ENCODE measurements at places on chromosomes 12 and 14. TPM values are rescaled to one million over a fixed set of nuclear protein-coding genes. Genes with fewer than 3 reads are reported as not detected.

- peaks cover 31% of the 10 kb centered on the region for H3K4me1 ChIP-seq
- H3K36me3 ChIP-seq: no peaks in the 10 kb centered on the region
- H3K4me3 ChIP-seq: no peak overlapping the region
These were observed 44.1 kb downstream of the ETV6 start for GRCh38 chr12:11693601-11694000.

DNA sequence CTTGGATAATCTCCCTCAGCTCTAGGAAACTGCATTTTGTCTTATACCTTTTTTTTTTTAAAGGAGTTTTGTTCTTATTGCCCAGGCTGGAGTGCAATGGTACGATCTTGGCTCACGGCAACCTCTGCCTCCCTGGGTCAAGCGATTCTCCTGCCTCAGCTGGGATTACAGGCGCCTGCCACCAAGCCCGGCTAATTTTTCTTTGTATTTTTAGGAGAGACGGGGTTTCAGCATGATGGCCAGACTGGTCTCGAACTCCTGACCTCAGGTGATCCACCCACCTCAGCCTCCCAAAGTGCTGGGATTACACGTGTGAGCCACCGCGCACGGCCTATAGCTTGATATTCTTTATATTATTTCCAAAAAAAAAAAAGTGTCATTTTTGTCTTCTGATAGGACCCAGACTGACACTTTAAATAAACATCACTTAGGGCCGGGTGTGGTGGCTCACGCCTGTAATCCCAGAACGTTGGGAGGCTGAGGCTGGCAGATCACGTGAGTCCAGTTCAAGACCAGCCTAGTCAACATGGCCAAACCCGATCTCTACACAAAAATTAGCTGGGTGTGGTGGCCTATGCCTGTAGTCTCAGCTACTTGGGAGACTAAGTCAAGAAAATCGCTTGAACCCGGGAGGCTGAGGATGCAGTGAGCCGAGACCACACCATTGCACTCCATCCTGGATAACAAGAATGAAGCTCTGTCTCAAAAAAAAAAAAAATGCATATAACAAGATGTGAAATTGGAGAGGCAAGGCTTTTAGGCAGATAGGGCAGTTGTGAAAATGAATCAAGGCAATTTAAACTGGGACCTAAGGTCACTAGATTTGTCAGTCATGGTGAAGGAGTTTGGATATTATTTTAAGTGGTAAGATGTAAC, 18.4 kb downstream of the SLC2A3 start:
- peaks cover 21% of the 10 kb centered on the region for H3K36me3 ChIP-seq
- no peak for DNase-seq
- no peaks in the 10 kb centered on the region for H3K27me3 ChIP-seq
- H3K27ac ChIP-seq: no peak overlapping the region
- H3K4me3 ChIP-seq: no peak overlapping the region

DNA sequence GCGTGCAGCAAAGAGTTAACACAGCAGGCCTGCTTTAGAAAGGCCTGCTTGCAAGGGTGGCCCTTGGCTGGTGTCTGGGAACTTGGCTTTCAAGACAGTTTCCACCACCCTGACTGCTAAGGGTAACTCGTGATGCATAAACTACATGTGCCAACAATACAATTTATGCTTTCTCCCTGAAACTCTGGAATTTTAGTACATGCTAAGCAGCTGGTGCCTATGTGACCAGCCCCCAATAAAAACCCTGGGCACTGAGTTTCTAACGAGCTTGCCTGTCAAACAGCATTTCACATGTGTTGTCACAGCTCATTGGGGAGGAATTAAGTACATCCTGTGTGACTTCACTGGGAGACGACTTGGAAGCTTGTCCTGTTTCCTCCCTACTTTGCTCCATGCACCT, 133.1 kb downstream of the SLC5A8 start:
- H3K4me3 ChIP-seq: no peak overlapping the region
- H3K36me3 ChIP-seq: no peaks in the 10 kb centered on the region
- H3K27ac ChIP-seq: no peak overlapping the region
- H3K27me3 ChIP-seq: no peaks in the 10 kb centered on the region
- peaks cover 10% of the 10 kb centered on the region for H3K4me1 ChIP-seq

- H3K4me3 ChIP-seq: peak overlapping the region; percentile 77
- H3K27me3 ChIP-seq: no peaks in the 10 kb centered on the region
- H3K36me3 ChIP-seq: no peaks in the 10 kb centered on the region
These were observed 1.9 kb upstream of the BAZ2A start for GRCh38 chr12:56631790-56632700.

DNA sequence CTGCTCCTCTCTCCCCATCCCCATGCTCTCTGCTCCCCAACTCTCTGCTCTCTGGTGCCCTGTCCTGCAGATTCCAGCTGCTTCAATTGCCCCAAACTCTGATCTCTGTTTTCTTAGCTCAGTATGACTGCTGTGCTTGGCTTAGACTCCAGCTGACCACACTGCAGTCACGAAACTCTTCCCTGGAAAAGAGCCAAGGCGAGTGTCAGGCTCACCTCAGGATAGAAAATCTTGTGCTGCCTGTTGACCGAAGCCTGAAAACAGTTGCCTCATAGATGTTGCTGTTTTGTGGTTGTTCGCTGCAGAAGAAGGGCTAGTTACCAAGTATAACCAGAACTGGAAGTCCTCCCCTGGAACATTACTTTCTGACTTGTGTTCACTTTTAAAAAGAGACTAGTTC, 6.7 kb upstream of the STON2 start:
- no peak overlapping the region for H3K27ac ChIP-seq
- H3K27me3 ChIP-seq: no peaks in the 10 kb centered on the region
- H3K4me1 ChIP-seq: peaks cover 18% of the 10 kb centered on the region
- DNase-seq: peak; percentile 75
- no peak overlapping the region for H3K4me3 ChIP-seq

DNA sequence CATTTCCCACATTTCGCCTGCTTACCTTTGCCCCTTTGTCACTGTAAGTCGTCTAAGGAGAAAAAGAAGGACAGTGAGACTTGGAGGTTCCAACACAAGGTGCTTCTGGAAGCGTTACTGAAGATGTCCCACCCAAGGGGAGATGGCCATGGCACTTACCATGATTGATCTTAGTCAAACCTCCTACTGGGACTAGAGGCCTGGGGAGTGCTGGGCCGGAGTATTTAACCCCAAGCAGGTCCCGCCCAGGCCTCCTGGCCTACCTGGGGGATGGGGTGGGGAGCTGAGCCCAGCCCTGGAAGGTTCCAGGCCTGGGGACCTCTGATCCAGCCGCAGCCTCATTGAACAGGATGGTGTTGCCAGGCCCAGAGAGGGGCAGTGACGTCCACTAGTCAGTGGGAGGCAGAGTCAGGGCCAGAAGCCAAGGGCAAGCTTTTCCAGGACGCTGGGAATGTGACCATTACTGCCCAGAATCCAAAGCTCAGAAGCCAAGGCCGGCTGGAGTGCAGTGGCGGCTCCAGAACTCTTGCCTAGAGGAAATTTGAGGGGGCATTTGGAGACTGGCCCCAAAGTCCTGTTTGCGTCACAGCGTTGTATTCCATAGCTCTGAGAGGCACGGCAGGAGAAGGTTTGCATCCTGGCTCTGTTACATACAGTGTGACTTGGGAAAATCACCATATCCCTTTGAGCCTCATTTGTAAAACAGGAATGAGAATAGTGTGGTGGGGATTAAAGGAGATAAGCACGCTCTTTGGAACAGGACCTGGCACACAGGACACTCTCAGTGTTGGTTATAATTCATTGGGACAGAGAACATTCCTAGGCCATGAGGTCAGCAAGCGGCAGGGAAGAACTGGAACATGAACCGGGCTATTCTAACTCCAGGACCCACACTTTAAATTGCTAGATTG, at the start of gene HPD:
Gene HPD, minus strand, starts transcription at position 198 of the 911 bp plus-strand sequence. Its CDS starts 36 bp downstream, at position 162.
- DNase-seq: no peak
- H3K27ac ChIP-seq: peak within 1 kb of the TSS; percentile 77
- H3K27me3 ChIP-seq: no peaks in the 10 kb centered on the region
- H3K36me3 ChIP-seq: no peaks in the 10 kb centered on the region
- H3K4me3 ChIP-seq: no peak within 1 kb of the TSS

GRCh38 chr14:104016873-104017650, 68.4 kb upstream of the ASPG start:
- H3K27me3 ChIP-seq: peaks cover 25% of the 10 kb centered on the region
- H3K4me1 ChIP-seq: no peaks in the 10 kb centered on the region
- no peak overlapping the region for H3K27ac ChIP-seq
- no peak for DNase-seq

DNA sequence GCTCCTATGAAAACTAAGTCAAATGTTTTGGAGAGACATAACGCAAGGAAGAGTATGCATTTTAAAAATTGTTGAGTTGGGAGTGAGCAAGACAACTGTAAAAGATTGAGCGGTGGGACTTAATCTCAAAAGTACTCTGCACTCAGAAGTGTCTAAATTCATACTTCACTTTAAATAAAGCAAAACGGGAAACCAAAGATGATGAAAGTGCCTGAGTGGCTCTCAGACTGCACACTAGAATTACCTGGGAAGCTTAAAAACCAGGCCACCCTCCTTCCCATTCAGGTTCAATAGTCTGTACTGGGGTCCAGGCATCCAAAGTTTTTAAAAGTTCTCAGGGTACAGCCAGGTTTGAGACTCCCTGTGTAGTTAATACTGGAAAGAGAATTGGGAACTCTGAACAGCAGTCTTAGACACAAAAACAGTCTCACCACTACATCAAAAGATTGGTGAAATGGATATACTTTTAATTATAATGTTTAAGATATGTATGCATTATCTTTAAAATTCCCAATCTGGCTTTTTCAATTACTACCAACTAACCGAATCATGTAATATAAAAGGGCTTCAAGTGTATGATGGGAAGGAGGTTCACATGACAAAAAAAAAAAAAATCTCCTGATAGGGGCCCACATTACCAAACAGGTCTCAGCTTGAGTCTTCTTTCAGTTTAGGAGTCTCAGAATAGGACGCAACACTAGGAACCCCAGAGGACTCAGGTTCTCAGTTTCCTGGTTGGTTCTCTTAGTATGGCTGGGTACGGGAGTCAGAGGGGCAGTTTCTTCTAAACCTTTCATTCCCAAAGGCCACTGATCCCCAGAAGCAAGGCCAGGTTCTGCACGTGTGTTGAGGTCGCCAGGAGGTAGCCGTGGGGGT, 1.0 kb downstream of the HOMEZ start:
- H3K36me3 ChIP-seq: no peaks in the 10 kb centered on the region
- H3K27me3 ChIP-seq: no peaks in the 10 kb centered on the region
- no peak for DNase-seq
- H3K4me3 ChIP-seq: peak overlapping the region; percentile 97

DNA sequence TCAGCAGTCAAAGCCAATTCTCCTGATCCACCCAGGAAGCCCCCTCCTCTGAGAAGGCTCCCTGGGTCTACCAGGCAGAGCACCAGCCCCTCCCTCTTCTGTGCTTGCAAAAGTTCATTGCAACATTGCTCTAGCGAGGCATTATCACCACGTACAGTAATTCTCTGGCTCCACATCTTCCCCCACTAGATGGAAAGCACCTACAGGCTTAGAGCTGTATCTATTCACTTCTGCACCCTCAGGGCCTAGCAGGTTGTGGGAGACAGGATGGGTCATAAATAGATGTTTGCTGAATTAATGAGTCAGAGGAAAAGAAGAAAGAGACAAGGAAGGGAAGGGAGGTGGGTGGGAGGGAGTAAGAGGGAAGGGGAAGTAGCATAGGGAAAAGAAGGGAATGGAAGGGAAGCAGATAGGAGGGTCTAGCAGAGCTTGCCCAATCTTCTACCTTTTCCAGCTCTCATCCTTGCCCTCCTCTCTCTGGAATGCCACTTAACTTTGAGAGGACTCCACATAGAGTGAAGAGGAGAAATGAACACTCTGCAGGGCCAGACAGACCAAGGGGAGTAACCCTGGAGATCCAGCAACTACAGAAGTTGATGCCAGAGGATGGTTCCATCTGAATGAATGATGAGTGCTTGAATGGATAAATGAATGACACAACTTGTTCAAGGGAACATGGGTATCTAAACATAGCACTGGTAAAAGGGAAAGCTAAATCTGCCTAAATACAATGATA, 42.0 kb upstream of the NT5DC3 start:
- H3K27me3 ChIP-seq: no peaks in the 10 kb centered on the region
- H3K4me3 ChIP-seq: no peak overlapping the region
- no peaks in the 10 kb centered on the region for H3K36me3 ChIP-seq
- no peak overlapping the region for H3K27ac ChIP-seq

- H3K4me1 ChIP-seq: peaks cover 33% of the 10 kb centered on the region
- DNase-seq: no peak
- H3K36me3 ChIP-seq: no peaks in the 10 kb centered on the region
- H3K27me3 ChIP-seq: peaks cover 28% of the 10 kb centered on the region
- H3K27ac ChIP-seq: no peak overlapping the region
These were observed 4.5 kb upstream of the HOXC4 start for GRCh38 chr12:54049108-54049507.

DNA sequence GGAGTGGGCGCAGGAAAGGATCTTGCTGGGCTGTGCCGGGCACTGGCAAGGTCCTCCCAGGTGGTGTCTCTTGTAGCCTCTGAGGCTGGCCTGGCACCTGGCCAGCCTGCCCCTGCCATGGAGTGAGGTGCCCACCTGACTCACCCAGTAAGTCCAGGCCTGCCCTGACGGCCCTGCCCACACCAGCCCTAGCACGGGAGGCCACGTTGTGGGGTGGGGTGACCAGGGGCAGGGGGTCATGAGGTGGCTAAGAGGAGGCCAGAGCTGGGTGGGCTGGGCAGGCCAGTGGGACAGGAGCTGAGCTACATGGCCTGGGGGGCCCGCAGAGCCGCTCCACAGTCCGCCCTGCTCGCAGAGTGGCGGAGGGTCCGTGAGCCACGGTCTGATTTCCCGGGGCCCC, 45.4 kb downstream of the KIF26A start:
- no peaks in the 10 kb centered on the region for H3K36me3 ChIP-seq
- no peak for DNase-seq
- peaks cover 54% of the 10 kb centered on the region for H3K27me3 ChIP-seq
- H3K27ac ChIP-seq: no peak overlapping the region
- H3K4me1 ChIP-seq: peaks cover 23% of the 10 kb centered on the region

LBHD2 gene
- not detected for total RNA-seq

GUCY2C gene
- not detected for total RNA-seq

PPM1H gene
- 3.2 TPM for total RNA-seq

ST8SIA1 gene
- 8.4 TPM for total RNA-seq

All from suprapubic skin (tissue), 4 donors.